Caco-2 (cell line): ENCODE measurements at places on chromosomes 13 and 19. TPM values are rescaled to one million over a fixed set of nuclear protein-coding genes. Genes with fewer than 3 reads are reported as not detected.

DNA sequence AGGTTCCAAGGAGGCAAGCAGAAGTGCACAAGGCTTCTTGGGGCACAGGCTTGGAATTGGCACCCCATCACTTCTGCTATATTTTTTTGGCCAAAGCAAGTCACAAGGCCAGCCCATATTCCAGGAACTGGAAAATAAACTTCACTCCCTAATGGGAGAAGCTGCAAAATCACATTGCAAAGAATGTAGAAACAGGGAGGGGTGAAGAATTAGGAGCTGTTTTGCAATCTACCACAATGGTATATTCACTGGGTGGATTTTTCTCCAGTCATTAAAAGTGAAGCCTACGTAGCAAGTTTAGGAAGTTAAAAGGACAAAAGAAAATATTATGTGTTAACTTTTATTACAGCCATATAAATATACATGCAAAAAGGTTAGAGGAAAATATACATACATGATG, 464.8 kb downstream of the COG6 start:
- DNase-seq: no peak

- no peak for DNase-seq
These were observed 10.0 kb upstream of the ZNF443 start for GRCh38 chr19:12450844-12451243.

- no peak for DNase-seq
These were observed 350.9 kb upstream of the TMTC4 start for GRCh38 chr13:101025519-101025918.

GRCh38 chr19:23785982-23786381, 27.3 kb upstream of the ZNF681 start:
- DNase-seq: no peak

CD37 gene
- total RNA-seq: not detected in 2 replicates

NR1H2 gene
- total RNA-seq: 38.3 and 40.3 TPM in 2 replicates
